ENCODE measurements at places on chromosomes 12 and 14. TPM values are rescaled to one million over a fixed set of nuclear protein-coding genes. Genes with fewer than 3 reads are reported as not detected.

DNA sequence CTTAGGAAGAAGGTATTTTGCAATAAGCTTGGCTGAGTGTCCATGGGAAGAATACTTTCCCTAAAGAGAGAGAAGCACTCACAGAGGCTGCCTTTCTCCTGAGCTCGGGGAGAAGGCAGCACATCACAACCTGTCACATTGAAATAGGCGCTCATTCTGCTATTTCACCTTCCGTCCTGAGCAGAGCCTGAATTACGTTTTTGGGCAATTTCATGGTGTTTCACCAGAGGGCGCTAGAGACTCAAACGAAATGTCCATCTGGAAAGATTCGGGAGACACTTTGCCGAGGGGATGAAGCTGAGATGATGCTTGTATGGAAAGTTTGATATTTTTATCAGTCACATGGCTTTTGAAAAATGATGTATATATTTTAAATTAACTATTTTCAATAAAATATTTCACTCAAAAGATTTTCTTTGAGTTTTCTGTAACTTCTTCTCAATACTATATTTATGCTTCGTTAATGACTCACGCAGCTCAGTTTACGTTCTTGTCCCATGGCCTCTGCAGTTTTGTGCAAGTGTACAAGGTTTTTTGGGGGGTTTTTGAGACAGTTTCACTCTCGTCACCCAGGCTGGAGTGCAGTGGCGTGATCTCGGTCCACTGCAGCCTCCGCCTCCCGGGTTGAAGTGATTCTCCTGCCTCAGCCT, 17.4 kb upstream of the B4GALNT3 start:
- DNase-seq: no peak

DNA sequence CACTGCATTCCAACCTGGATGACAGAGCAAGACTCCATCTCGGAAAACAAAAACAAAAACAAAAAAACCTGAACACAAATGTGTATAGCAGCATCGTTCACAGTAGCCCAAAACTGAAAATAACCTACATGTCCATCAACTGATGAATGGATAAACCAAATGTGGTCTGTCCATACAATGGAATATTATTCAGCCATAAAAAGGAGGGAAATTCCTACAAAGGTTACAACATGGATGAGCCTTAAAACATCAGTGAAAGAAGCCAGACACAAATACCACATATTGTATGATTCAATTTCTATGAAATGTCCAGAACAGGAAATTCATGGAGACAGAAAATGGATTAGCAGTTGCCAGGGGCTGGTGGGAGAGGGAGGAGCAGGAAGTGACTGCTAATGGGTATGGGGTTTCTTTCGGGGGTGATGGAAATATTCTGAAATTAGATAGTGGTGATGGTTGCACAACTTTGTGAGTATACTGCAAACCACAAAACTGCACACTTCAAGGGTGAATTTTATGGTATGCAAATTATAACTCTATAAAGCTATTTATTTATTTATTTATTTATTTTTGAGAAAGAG, 4.0 kb downstream of the MYL2 start:
- DNase-seq: no peak

POTEG gene
- total RNA-seq: not detected

- DNase-seq: no peak
Measured at GRCh38 chr12:26620907-26621306, 212.1 kb downstream of the ITPR2 start.
